Dermis blood vessel endothelial cell (primary cell): ENCODE measurements at places on chromosomes 7 and 10.

DNA sequence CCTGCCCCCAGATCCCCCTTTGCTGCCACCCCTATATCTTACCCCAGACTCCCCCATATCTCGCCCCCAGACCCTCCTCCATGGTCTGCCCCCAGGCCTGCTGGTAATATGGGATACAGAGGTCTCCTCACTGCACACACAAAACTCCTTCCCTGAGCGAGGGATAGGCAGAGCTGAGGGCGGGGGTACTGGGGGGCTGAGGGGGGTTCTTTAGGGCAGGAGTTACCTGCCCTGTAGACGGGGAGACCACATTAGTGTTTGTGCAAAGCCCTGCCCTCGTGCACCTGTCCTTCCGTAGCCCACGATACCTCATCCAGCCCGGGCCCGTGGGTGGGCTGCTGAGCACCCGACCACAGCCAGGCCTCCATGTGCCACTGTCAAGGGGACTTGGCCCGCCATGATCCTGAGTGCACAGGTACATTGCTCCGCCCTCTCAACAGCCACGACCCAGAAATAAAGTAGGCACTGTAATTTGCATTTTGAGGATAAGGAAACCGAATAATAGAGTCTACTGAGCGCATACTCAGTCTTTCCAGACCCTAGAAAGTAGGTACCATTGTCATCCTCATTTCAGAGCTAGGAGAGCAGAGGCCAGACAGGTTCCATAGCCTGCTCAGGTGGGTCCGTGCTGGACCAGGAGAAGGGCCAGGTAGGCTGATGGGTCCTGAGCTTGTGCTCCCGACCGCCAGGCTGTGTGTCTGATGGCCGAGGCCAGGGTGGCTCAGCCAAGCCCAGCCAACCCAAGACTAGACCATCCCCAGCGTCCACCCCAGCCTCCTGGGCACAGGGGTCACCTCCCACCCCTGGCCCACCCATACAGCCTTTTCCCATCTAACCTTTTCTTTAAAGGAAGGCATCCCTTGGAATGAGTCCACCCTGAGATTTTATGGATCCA lies 115.2 kb downstream of the LHPP start:
- DNase-seq = no peak

DNA sequence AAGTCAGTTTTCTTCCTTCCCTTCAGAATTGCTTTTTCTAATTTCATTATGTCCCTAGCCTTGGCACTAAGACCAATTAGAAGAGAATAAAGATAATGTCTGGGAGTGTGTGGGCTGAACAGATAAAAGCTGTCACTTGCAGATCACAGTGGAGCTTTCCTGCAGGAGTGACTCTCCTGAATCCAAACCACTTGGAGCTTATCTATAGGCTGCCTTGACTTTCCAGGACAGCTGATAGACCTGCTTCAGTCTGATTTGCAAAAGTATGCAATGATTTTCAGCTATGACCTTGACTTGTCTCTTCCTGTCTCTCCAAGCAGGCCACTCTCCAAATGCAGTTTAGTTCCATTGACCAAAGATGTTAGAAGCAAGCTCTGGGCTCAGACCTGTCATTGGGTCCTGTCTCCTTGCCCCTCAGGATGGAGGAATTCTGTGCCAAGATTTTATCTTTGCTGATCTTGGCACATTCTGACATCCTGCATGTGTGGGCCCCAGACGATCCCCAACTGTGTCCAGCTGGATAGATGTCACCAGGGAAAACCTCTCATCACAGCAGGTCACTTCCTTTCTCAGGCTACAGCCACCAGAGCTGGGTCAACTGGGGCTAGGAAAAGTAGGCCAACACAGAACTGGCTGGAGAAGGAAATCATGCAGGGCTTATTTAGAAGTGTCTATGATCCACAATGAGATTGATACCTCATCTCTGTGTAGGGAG lies 120.9 kb upstream of the ZNF438 start:
- DNase-seq = peak; percentile 54

DNA sequence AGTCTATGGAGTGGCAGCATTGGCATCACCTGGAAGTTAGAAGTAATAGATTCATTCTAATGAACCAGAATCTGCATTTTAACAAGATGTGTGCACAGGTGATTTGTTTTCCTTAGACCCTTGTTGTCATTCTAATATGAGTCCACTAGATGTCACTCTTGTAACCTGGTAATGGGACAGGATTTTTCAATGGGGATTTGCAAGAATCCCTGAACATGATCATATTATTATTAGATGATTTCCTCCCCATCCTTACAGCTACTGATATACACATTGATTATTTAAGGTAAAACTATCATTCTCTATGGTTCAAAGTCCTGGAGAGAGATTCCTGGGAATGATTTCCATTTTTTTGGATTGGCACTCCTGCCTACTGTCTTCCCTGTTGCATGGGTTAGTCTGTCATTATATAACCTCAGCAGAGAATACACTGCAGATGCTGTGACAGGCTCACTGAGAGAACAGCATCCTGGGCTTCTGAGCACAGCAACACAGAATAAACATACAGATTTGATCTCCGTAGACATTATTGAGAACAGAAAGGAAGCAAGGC lies 194.9 kb downstream of the SUGCT start:
- peak; percentile 73 for DNase-seq

- no peak for DNase-seq
These were observed 38.9 kb upstream of the BMS1 start for GRCh38 chr10:42743697-42744096.

GRCh38 chr10:5413012-5413938 lies 918 bp downstream of the NET1 start:
- DNase-seq = peak; percentile 66

DNA sequence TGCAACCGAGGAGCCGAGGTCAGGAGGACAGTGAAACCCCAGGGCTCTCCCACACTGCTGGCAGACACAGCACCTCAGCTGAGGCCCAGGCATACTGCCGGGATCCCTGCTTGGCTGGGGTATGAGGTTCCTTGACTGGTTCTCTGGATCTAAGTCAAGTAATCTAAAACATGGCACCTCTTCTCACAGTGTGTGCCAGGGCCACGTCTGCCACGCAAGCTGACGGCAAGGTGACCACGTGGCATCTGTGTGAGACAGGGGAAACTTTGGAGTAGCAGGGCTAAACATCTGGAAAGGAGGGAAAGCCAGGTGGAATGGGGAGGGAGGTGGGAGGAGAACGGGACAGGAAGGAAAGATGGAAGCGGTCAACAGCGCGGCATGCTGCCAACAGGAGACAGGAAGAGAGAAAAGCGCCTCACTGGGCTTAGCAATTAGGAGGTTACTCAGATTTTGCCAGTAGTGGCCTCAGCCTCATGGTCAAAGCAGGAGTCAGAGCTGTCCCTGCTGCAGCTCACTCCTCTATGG lies 103.7 kb downstream of the CXCL12 start:
- DNase-seq = no peak

DNA sequence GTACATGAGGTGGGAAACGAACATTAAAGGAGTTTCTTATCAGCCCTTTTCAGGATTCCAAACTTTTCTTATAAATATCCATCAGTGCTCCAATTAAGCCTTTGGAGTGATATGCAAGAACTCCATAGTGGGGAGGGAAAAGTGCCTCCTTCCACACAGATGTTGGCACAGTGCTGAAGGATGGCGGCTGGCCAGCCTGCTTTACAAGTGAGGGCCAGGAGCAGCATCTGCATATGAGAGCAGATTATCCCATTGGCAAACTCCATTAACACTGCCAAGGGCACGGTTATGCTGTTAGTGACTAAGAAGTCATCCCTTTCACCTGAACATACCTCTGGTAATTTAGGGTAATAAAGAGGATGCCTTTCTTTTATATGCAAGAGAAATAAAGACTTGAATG lies 543.1 kb downstream of the CNTNAP2 start:
- no peak for DNase-seq

DNA sequence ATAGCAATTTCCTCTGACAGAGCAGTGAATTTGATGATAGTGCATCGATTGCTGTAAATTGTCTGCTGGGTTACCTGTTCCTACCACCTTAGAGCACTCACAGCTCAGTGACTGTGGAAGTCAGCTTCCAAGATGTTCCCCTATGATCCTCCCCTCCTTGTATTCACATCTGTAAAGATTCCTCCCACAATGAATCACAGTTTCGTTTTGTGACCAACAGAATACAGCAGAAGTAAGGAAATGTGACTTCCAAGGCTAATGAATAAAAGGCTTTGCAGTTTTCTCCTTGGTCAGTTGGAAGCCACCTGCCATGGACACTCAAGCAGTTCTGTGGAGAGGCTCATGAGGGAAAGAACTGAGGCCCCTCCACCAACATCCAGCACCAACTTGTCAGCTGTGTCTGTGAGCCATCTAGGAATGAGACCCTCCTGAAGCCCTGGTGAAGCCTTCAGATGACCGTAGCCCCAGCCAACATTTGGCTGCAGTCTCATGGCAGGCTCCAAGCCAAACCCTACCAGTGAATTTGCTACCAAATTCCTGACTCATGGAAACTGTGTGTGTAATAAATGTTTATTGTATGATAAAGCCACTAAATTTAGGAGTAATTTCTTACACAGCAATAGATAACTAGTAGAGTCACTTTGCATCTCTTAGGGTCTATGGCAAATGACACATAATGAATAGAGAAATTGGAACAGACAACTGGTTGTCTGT lies 309.5 kb upstream of the NPVF start:
- DNase-seq = no peak

GRCh38 chr10:6400331-6400730 lies 179.7 kb downstream of the PRKCQ start:
- no peak for DNase-seq

DNA sequence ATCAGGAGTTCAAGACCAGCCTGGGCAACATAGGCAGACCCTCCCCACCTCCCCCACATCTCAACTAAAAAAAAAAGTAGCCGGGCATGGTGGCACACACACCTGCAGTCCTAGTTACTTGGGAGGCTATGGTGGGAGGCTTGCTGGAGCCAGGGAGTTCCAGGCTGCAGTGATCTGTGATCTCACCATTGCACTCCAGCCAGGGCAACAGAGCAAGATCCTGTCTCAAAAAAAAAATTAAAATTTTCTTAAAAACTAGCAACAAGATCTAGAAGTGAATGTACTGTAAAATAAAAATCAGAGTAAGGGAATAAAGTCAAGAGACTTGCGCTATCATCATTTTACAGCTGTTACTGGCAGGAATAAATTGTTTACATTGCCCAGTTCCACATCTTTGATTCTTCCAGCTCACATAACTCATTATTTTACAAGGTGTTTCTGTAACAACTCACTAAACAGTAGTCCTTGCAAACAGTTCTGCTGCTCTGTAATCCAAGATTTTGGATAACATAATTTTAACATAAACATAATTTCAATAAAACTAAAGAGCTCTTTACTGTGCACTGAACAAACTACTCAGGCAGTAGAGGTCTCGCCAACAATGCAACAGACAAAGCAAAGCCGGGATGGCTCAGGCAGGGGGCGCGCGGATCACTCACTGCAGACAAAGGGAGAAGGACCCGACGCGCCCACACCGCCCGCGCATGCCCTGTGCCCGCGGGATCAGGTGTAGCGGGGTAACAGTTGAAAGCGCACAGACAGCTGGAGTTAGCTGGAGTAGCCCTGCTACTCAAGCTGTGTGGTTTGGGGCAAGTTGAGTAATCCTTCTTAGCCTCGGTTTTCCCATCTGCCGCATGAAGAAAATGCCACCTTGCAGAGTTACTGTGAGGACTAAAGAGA lies 73.3 kb upstream of the NFE2L3 start:
- DNase-seq = peak; percentile 67

- DNase-seq = no peak
These were observed 436.4 kb upstream of the LRGUK start for GRCh38 chr7:133690740-133691139.

DNA sequence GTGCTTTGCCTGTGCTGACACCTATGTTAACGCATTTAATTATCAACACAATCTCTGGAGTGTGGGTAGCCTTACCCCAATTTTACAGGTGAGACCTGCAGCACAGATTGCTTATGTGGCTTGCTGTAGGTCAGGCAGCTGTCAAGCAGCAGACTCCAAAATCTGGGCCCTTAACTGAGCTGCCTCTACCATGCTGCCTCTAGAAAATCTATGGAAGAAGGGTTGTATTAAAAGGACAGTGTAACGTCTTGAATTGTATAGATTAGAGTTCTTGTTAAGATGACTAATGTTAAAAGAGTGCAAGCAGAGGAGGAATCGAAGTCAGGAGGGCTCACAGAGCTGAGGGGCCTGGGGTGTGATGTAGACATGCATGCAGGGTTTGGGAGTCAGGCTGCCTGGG lies 1.2 kb upstream of the PON3 start:
- no peak for DNase-seq

- no peak for DNase-seq
These were observed 40.1 kb upstream of the STRIP2 start for GRCh38 chr7:129394101-129394500.

DNA sequence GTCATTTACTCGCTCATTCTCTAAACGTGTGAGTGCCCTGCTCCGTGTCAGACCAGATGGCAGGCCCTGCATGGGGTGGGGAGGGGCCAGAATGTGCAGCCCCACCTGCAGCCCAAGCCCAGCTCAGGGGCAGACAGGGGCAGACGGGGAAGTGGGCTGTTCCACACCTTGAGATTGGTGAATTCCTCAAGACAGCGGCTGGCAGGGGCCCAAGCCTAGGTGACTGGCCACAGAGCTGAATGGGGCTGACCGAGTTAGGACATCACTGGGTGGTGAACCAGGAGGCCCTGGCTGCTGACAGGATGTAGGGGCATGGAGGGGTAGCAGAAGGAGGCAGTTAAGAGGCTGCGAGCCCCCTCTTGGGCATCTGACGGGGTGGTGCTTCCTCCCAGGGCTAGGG lies 79.1 kb downstream of the MGMT start:
- DNase-seq = no peak

DNA sequence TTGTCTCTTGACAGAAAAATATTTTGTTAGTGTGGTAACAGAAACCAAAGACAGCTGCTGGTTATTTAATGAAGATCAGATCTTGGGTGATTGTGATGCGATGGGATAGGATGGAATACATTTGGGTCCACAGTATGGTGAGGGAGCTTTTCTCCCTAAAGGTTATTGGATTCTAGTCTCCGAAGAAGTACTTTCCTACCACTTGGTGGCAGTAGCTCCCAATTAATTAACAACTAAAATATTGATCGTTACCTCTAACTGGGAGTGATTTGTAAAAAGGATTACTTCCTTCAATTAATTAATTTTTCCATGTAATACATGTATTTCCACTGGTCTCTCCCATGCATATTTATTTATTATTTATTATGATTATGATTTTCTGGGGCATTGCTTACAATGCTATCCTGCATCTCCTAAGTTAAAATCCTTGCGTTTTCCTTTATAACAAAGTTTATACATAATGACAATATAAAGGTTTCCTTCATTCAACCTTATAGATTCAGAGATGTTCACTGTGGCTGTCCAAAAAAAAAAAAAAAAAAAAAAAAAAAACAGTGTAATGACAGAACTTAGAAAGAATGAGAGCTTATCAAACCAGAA lies 25.6 kb downstream of the TMEM196 start:
- DNase-seq = peak; percentile 52

- no peak for DNase-seq
These were observed 165.6 kb downstream of the ADARB2 start for GRCh38 chr10:1571587-1572237.

- DNase-seq = no peak
These were observed 80.9 kb upstream of the DYNC1I1 start for GRCh38 chr7:95691464-95691863.

- no peak for DNase-seq
These were observed 192.7 kb upstream of the LRGUK start for GRCh38 chr7:133934262-133934976.

- no peak for DNase-seq
These were observed 59.8 kb upstream of the WDR11 start for GRCh38 chr10:120791316-120791715.
